ENCODE measurements at places on chromosomes 3 and 15. TPM values are rescaled to one million over a fixed set of nuclear protein-coding genes. Genes with fewer than 3 reads are reported as not detected.

The ROBO2 gene
- total RNA-seq = 9.8 TPM

DNA sequence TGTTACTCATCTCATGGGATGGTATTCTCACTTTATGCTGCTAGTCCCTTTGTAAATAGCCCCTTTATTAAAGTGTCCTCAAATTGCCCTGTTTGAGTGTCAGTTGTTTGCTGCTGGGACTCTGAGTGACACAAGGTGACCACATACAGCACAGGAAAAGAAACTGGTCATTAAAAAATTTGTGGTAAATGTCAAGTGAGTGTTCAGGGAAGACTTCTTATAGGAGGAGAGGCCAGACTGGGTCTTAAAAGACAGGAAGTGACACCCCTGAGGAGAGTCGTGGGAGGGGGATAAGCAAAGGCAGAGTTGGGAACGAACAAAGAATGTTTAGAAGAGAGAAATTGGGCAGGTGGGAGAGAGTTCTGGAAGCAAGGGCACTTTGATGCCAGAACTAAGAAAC, 35.2 kb downstream of the CCR3 start:
- no peak for DNase-seq

The CNTN4 gene
- total RNA-seq = 103 TPM

The CD200 gene
- total RNA-seq = 22.5 TPM

Data from thoracic aorta (tissue), 2 donors.